ENCODE measurements at places on chromosomes 4 and X.

- DNase-seq, result no peak
These were observed 24.3 kb downstream of the SERPINA7 start for GRCh38 chrX:106014119-106014775.

- DNase-seq, result no peak
These were observed 103.9 kb upstream of the RAB40AL start for GRCh38 chrX:102833136-102833535.

- DNase-seq, result no peak
These were observed 61.0 kb downstream of the ENOPH1 start for GRCh38 chr4:82491251-82491960.

GRCh38 chrX:84118769-84119168, 69.2 kb downstream of the RPS6KA6 start:
- DNase-seq, result no peak

DNA sequence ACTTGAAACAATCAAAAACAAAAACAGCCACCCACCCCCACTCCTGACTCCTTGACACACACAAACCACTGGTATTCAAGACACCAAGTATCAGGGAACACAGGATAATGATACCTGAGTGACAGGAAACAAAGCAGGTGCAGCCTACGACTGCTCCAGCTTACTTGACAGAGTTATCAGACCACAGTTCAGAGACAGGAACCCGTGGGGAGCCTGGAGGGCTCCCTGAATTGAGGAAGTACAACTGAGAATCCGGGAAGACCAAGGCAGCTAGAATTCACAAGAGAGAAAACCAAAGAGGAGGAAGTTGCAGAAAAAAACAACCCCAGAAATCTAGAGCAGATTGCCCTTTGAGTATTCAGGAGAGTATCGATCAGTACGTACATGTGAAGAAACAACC, 20.5 kb downstream of the COMMD8 start:
- no peak for DNase-seq
